Vagina (tissue), 2 donors: ENCODE measurements at places on chromosomes 3 and 15.

GRCh38 chr15:40146037-40146436 lies 14.8 kb upstream of the BUB1B start:
- H3K27me3 ChIP-seq, result no peaks in the 10 kb centered on the region
- H3K4me1 ChIP-seq, result no peaks in the 10 kb centered on the region
- H3K4me3 ChIP-seq, result no peak overlapping the region
- H3K27ac ChIP-seq, result no peak overlapping the region
- DNase-seq, result peak; percentile 18

GRCh38 chr3:196894557-196895295 lies 27.0 kb downstream of the SENP5 start:
- no peaks in the 10 kb centered on the region for H3K27me3 ChIP-seq
- DNase-seq, result no peak
- H3K27ac ChIP-seq, result no peak overlapping the region
- H3K4me3 ChIP-seq, result no peak overlapping the region

DNA sequence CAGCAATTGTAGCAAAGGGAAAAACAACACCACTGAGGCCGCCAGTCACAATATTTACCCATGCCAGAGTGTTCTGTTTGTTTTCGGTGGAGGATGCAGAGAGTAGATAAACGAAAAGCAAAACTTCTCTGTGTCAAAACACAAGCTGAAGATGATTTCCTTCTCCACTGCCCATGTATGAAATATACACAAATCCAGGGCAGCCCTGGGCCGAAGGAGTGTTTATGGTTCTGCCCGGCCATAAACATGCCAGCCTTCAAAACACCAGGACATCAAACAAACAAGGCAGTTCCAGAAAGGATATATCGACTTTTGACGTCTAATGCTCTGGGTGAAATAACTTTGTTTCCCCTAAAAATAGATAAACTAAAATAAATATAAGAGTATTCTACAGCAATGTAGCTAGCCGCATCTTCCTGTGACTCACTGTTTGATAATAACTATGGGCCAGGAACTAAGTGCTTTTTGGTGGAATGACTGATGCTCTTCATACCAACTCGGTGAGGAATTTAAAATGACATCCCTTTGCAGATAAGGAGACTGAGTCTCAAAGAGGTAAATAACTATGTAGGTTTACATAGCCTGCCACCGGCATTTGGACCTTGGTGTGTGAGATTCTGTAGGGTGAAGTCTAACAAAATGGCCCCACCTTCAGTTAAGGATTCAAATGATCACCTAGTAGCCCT lies 82.8 kb downstream of the MAGI1 start:
- no peaks in the 10 kb centered on the region for H3K36me3 ChIP-seq
- DNase-seq, result no peak
- peaks cover 21% of the 10 kb centered on the region for H3K4me1 ChIP-seq
- H3K27me3 ChIP-seq, result no peaks in the 10 kb centered on the region

DNA sequence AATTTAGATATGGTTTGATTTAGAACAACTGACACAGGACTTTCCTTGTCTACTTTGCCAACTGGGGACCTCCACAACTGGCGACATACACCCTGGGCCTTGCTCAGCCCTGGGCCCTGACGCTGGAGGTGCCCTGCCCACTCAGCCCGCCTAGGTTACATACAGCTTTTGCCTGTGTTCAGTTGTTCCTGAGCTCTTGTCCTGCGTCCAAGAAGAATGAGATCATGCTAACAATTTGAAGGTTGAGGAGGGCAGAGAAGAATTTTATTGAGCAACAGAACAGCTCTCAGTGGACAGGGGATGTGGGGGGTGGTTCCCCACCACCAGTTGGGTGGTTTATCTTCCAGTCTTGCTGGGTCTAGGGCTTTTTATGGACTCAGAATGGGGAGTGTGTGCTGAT lies 67.9 kb downstream of the IQCH start:
- H3K4me1 ChIP-seq, result no peaks in the 10 kb centered on the region
- no peak for DNase-seq
- H3K27ac ChIP-seq, result no peak overlapping the region
- H3K36me3 ChIP-seq, result no peaks in the 10 kb centered on the region
- no peaks in the 10 kb centered on the region for H3K27me3 ChIP-seq

DNA sequence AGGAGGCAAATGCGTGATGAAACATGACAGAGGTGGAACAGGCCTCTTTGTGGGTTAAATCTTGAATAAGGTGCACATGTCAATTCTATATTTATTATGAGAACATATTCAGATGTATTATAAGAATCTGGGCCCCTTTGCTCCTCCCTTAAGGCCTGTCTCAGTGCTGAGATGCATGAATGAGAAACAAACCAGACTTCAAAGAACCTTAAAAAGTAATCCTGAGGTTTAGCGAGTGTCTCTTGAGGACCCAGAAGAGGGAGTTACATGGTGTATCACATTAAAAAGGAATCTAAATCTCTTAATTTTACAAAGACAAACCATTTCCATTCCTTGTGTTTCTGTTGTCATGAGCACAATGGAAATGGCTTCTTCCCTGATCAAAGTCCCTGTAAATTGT lies 170.9 kb upstream of the TBC1D5 start:
- H3K27ac ChIP-seq, result no peak overlapping the region
- no peaks in the 10 kb centered on the region for H3K36me3 ChIP-seq
- H3K4me1 ChIP-seq, result no peaks in the 10 kb centered on the region
- H3K27me3 ChIP-seq, result no peaks in the 10 kb centered on the region

DNA sequence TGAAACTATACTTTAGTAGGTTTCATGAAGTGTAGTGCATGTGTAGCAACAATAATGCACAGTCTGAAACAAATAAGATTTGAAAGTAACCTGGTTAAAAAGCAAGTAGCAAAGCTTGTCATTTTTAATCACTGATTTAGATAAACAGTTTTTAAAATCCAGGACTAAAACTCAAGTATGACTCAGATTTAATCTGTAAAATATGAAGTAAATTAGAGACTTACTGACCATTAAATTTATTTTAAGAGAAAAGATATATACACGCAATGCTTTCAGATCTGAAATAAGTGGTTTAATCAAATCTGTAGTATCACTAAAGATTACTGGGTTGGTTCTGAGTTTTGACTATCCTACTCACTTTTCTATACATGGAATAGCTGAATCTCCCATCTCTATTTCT lies 300.7 kb upstream of the RBMS3 start:
- no peak for DNase-seq
- no peaks in the 10 kb centered on the region for H3K4me1 ChIP-seq
- no peaks in the 10 kb centered on the region for H3K27me3 ChIP-seq
- no peak overlapping the region for H3K4me3 ChIP-seq

DNA sequence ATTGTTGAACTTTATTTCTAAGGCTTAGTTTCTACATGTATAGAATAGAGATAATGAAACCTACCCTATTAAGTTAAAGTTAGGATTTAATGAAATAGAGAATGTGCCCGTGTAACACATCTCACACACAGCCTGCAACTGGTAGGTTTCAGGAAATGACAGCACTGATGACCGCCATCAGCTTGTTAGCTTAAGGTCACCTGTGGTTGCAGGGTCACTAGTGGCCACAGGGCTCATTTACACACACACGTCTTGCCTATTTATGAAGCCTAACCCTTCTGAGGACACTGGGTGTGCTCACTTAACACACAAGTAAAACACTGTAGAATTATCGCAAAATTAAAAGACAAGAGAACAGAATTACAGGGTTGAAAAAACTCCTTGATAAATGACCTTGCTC lies 20.1 kb downstream of the CHRM5 start:
- H3K27me3 ChIP-seq, result no peaks in the 10 kb centered on the region
- no peak for DNase-seq
- no peaks in the 10 kb centered on the region for H3K36me3 ChIP-seq
- H3K27ac ChIP-seq, result no peak overlapping the region
- H3K4me1 ChIP-seq, result no peaks in the 10 kb centered on the region

DNA sequence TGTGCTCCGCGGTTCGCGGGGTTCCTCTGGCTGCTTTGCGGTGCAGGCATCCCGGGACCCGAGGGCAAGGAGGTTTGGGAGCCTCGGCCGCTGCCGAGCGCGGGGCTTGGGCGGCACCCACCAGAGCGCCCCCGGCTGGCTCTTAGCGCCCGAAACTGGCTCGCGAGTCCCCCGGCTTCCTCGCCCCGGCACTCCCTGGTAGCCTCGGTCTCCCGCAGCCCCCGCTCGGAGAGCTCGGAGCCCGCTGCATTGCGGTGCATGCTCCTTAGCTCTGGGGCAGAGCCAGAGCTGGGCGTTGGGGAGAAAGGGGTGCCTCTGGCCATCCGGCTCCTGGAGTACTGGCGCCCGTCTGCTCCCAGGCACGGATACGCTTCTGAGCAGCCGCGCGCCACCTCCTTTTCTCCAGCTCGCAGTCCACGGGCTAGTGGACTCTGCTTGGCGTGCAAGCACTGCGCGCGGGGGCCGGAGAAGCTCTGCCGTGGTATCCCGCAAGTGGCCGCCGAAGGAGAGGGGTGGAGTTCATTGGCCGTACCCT lies 753 bp downstream of the EPHB1 start:
- peaks cover 24% of the 10 kb centered on the region for H3K4me1 ChIP-seq
- H3K36me3 ChIP-seq, result no peaks in the 10 kb centered on the region
- no peaks in the 10 kb centered on the region for H3K27me3 ChIP-seq
- peak; percentile 77 for DNase-seq

DNA sequence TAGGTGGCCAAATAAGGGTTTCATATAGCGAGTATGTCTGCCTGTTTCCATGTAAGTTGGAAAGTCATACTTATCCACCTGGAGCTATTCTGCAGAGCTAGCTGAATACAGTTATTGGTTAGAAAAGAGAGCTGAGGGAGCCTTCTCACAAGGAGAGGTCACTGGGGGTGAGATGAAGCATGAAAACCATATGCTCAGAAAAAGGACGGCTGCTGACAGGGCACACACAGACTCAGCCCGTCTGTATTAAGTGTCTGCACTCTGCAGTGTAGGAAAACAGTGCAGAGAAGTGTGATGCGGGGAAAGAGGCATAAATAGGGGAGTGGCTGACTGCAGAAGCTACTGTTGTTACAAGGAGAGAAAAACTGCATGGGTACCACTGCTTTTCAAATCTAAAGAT lies 58.2 kb downstream of the C3orf70 start:
- no peaks in the 10 kb centered on the region for H3K4me1 ChIP-seq
- no peak overlapping the region for H3K27ac ChIP-seq
- H3K27me3 ChIP-seq, result no peaks in the 10 kb centered on the region
- H3K4me3 ChIP-seq, result no peak overlapping the region
- DNase-seq, result no peak

DNA sequence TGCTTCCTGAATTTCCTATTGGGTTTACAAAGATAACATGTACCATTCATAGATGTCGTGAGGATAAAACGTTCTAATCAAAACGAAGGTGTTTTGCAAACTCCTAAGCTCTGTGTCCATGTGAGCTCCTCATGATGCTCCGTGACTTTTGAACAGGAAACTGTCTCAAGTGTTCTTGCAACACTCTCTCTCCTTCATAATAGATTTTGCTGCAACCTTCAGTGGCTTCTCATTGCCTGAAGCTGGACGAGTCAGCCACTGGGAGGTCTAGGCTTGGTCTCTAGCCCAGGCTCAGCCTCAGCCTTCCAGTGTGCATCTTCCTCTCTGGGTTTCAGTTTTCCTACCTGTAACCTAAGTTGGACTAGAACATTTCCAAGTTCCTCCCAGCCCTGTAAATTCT lies 18.7 kb upstream of the BCL2A1 start:
- no peaks in the 10 kb centered on the region for H3K36me3 ChIP-seq
- DNase-seq, result no peak
- H3K27ac ChIP-seq, result no peak overlapping the region
- no peaks in the 10 kb centered on the region for H3K4me1 ChIP-seq
- no peak overlapping the region for H3K4me3 ChIP-seq

GRCh38 chr3:61114316-61114953 lies 136.8 kb downstream of the FHIT start:
- no peaks in the 10 kb centered on the region for H3K27me3 ChIP-seq
- DNase-seq, result no peak
- no peaks in the 10 kb centered on the region for H3K36me3 ChIP-seq

- no peak for DNase-seq
- H3K36me3 ChIP-seq, result no peaks in the 10 kb centered on the region
- H3K4me3 ChIP-seq, result peak overlapping the region; percentile 53
- no peak overlapping the region for H3K27ac ChIP-seq
- H3K27me3 ChIP-seq, result no peaks in the 10 kb centered on the region
These were observed 1.4 kb upstream of the CHRNA7 start for GRCh38 chr15:32028921-32029320.

DNA sequence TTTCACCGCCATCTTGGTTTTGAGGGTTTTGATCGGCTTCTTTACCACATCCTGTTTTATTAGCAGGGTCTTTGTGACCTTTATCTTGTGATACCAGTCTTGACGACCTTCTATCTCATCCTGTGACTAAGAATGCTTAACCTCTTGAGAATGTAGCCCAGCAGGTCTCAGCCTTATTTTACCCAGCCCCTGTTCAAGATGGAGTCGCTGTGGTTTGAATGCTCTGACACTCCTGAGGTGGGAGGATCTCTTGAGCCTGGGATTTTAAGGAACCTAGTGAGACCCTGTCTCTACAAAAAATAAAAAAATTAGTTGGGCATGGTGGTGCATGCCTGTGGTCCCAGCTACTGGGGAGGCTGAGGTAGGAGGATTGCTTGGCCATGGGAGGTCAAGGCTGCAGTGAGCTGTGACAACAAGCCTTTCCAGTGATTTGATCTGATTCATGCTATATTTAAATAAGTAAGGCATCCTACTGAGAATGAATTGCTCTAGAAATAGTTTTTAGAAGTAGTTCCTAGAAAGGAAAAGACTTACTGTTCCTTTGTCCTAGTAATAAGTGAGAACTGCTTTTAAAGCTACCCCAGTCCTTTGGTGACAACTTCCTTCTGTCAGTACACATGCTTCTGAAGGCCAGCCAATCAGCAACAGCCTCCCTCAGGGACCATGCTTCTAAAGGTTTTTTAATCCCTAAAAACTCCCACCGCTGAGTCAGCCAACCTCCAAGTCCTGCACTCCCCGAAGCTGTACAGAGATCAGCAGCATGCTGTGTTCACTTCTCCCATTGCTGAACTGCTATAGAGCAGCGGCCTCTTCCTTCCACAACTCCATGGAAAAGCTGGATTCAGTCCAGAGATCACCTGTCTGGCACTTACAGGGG lies 9.1 kb upstream of the CEMIP start:
- H3K4me3 ChIP-seq, result no peak overlapping the region
- no peaks in the 10 kb centered on the region for H3K4me1 ChIP-seq
- DNase-seq, result no peak
- no peak overlapping the region for H3K27ac ChIP-seq
- no peaks in the 10 kb centered on the region for H3K36me3 ChIP-seq

- no peak for DNase-seq
- H3K36me3 ChIP-seq, result no peaks in the 10 kb centered on the region
- H3K27me3 ChIP-seq, result no peaks in the 10 kb centered on the region
- H3K27ac ChIP-seq, result no peak overlapping the region
- no peak overlapping the region for H3K4me3 ChIP-seq
These were observed 114.2 kb upstream of the UMPS start for GRCh38 chr3:124615896-124616543.

- H3K27ac ChIP-seq, result no peak overlapping the region
- no peaks in the 10 kb centered on the region for H3K36me3 ChIP-seq
- no peaks in the 10 kb centered on the region for H3K4me1 ChIP-seq
- DNase-seq, result no peak
- H3K27me3 ChIP-seq, result no peaks in the 10 kb centered on the region
These were observed 184.0 kb downstream of the EBLN2 start for GRCh38 chr3:73245459-73245858.

- peaks cover 39% of the 10 kb centered on the region for H3K4me1 ChIP-seq
- H3K27me3 ChIP-seq, result no peaks in the 10 kb centered on the region
- no peak overlapping the region for H3K4me3 ChIP-seq
- no peak overlapping the region for H3K27ac ChIP-seq
- DNase-seq, result no peak
- no peaks in the 10 kb centered on the region for H3K36me3 ChIP-seq
These were observed 31.0 kb downstream of the ZNF589 start for GRCh38 chr3:48271763-48272498.

- peaks cover 31% of the 10 kb centered on the region for H3K36me3 ChIP-seq
- H3K27ac ChIP-seq, result no peak overlapping the region
- H3K4me1 ChIP-seq, result peaks cover 11% of the 10 kb centered on the region
- H3K4me3 ChIP-seq, result no peak overlapping the region
- DNase-seq, result no peak
- H3K27me3 ChIP-seq, result no peaks in the 10 kb centered on the region
These were observed 17.3 kb downstream of the KPNA1 start for GRCh38 chr3:122497425-122497824.
